AG09309 (cell line): ENCODE measurements at places on chromosomes 2 and 18.

DNA sequence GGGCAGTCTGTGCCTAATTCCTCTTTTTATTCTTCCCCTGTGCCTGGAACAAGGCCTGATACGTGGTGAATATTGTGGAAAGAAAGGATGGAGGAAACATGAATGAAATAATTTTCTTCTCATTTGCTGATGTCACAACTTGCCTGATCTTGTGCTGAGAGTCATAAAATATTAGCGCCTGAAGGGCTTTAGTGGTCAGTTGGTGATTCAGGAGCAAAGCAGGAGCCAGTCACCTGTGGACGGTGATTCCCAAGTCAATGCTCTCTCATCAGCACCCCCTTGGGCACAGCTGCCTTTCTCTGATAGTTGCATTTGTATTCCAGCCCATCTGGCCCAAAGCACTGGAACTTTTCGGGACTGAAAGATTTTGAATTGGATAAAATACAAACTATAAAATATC is 502.6 kb upstream of the RAB12 start:
- no peak for DNase-seq

DNA sequence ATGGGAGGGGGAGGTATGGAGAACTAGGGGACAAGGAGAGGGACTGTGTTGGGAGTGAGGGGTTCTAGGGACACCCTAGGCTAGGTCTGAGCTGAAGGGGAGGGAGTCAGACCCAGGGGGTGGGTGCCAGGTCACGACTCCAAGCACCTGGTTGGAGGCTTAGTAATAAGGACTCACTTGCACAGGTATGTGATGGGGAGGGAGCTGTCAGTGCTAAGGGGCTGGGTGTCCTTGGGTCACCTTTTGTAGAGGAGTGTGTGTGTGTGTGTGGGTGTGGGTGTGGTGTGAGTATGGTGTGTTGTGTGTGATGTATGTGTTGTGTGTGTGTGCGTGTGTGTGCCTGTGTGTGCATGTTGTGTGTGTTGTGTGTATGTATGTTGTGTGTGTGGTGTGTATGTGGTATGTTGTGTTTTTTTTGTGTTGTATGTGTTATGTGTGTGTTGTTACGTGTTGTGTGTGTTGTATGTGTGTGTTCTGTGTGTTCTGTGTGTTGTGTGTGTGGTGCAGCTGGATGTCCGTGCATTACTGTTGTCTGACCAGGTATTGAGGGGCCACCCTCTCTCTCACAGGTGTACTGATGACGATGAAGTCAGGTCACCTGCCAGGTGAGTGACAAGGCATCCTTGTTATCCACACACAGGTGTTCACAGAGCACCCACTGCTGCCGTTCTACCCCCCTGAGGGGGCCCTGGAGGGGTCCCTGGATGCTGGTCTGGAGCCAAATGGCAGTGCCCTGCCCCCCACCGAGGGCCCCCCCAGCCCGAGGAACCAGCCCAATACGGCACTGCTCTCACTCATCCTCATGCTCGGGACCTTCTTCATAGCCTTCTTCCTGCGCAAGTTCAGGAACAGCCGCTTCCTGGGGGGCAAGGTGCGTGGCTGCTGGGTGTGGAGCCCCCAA is 9.8 kb downstream of the SLC4A3 start:
- DNase-seq, result no peak

DNA sequence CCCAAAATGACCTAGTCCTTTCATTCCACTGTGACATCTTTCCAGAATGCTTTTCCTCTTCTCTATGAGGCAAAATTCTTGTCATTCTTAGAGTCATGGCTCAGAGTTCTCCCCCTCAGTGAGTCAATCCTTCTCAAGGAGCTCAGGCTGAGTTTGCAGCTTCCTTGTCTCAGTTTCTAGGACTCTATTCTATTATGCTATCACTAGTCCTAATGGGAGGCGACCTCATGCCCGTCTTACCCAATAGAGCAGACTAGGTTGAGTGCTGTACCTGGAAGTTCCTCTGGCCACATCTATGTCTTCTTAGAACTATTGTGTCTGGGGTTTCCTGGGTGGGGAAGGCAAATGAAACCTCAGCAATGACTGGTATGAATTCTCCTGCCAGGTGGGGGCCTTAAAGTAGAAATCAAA is 51.5 kb downstream of the HAUS1 start:
- peak; percentile 65 for DNase-seq

GRCh38 chr2:46814160-46814961 is 101.2 kb downstream of the MCFD2 start:
- DNase-seq, result peak; percentile 65

DNA sequence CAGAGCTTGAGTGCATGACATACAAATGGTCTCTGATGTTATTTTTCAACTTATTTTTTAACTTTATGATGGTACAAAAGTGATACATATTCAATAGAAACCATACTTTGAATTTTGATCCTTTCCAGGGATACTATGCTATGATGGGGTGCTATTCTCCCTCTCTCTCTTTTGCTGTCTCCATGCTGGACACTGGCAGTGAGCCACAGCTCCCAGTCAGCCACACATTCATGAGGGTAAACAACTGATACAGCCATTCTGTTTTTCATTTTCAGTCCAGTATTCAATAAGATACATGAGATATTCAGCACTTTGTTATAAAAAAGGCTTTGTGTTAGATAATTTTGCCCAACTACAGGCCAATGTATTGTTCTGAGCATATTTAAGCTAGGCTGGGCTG is 859.3 kb upstream of the KLHL29 start:
- DNase-seq, result no peak

DNA sequence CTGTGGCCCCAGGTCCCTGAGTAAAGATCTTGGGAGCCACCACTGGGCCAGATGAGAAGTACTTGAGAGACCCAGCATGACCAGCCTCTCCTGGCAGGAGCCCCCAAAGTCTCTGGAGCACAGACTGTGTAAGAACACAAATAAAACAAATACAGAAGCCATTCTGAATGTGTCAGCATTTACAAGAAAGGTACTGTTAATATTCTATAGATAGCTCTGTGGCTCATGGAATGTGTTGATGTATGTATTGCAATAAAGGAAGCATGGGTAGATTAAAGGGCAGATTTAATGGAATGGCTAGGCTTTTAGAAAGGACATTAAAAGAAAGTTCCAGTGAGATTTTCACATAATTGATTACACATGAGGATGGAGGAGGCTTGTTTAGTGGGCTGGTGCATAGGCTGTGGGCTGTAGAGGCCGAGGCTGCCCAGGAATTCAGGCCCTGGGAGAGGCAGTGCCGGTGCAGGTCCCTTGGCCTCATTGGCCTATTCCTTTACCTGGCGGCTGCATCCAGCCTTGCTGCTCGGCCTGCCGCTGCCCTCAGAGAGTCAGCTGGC is 127.7 kb upstream of the DLX2 start:
- DNase-seq, result no peak

- no peak for DNase-seq
Observed at GRCh38 chr2:65404988-65405697, 27.3 kb downstream of the SPRED2 start.

- peak; percentile 5 for DNase-seq
Observed at GRCh38 chr2:79723830-79724229, 211.0 kb downstream of the CTNNA2 start.
